T-helper 17 cell (primary cell): ENCODE measurements at places on chromosomes 2 and 18. TPM values are rescaled to one million over a fixed set of nuclear protein-coding genes. Genes with fewer than 3 reads are reported as not detected.

Gene GPR75
- 2.7 TPM for total RNA-seq

Gene CXCR1
- total RNA-seq = not detected

Gene B4GALT6
- 2.3 TPM for total RNA-seq

Gene MORN2
- 1.4 TPM for total RNA-seq

Gene SH2D6
- total RNA-seq = 0.40 TPM

Gene MOB1A
- total RNA-seq = 138 TPM

Gene CCDC121
- 1.3 TPM for total RNA-seq

Gene LIMS4
- total RNA-seq = 0.44 TPM

Gene LRPPRC
- total RNA-seq = 59.8 TPM

Gene SRD5A2
- total RNA-seq = not detected

Gene STARD6
- total RNA-seq = not detected

Gene STEAP3
- total RNA-seq = 0.10 TPM

Gene TANC1
- 1.4 TPM for total RNA-seq

Gene CFAP65
- not detected for total RNA-seq

Gene PDE11A
- not detected for total RNA-seq

Gene MRPL30
- total RNA-seq = 14.2 TPM

Gene COL4A4
- 0.23 TPM for total RNA-seq

Gene CD207
- total RNA-seq = 0.23 TPM

Gene SLC40A1
- total RNA-seq = 92.7 TPM

Gene COL5A2
- 0.18 TPM for total RNA-seq

Gene CHPF
- total RNA-seq = 10.4 TPM

Gene PRKAG3
- total RNA-seq = not detected

Gene NAGK
- 102 TPM for total RNA-seq
